ENCODE measurements at places on chromosomes 4 and X.

DNA sequence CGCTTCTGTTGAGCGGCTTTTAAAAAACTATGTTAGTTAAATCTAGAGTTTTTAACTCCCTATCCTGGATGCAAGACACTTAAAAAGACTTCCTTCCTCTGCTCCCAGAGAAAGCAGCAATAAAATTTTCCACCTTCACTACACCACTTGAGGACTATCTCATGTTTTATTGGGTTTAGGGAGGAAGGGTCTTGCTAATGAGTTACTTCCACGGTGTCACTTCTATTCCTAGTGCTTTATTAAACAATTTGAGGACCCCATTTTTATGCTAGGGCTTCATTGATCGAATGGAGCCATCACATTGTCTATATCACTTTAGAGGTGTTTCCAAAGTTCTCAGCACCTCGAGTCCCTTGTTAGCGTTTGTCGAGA is 3.7 kb upstream of the STIM2 start:
- DNase-seq: no peak

GRCh38 chr4:90580326-90580725 is 453.1 kb downstream of the CCSER1 start:
- DNase-seq: no peak

- DNase-seq: no peak
Observed at GRCh38 chrX:107547621-107548020, 80.7 kb upstream of the PRPS1 start.

DNA sequence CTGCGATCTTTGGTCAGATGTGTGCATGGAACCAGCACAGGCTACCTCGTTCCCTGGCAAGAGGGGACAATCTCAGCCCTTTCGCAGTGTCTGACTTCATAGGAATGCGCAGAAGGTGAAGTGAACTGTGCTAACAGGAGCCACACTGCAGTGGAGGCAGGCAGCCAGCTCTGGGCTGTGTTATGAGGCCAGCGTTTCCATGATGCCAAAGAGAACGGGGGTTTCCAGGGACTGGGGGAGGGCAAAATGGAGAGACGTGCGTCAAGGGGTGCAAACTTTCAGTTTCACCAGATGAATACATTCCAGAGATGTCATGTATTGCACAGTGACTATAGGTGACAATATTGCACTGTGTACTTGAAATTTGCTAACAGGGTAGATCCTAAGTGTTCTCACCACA is 30.4 kb downstream of the CLDN34 start:
- no peak for DNase-seq

- no peak for DNase-seq
Observed at GRCh38 chr4:8917868-8918783, 46.5 kb upstream of the HMX1 start.

- no peak for DNase-seq
Observed at GRCh38 chrX:110315551-110315950, 2.3 kb downstream of the AMMECR1 start.

GRCh38 chrX:102697494-102697893 is 14.8 kb upstream of the GPRASP2 start:
- DNase-seq: no peak

DNA sequence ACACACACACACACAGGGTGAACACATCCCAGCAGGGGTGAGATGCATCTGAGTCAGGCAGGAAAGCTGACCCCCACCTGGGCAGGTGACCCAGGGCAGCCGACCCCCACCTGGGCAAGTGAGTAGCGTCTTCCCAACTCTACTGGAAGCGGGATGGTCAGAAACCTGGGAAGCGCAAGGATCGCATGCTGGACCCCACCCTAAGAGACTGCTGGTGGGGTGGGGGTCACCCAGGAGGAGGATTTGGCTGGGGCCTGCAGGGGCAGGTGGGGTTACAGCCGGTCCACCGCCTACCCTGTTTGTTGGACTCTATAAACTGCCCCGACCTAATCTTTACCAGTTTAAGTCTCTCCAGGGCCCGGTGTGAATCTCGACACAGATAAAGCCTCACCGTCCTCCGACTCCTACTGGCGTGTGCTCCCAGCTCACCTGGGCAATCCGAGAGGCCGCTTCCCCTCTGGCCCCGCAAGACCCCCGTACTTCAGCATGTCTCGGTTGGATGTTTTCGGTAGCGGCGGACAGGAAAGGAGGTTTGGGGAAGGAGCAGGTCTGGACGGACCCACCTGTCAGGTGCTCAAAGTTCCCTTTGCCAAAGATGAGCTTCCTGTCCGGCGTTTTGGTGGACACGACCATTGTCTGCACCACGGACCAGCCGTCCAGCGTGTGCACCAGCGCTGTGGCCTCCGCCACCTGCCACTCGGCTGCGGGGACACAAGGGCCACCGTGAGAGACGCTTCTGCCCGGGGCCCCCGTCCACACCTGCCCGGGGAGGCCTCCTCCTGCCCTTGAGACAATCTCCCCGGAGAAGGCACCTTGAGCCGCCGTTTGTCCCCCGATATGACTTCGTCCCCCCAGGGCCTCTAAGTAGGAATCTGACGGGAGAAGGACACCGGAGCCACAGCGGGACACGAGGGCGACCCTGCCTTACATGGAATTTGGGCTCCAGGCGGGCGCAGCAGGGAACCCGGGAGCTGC is 2.0 kb downstream of the GTPBP6 start:
- DNase-seq: no peak

DNA sequence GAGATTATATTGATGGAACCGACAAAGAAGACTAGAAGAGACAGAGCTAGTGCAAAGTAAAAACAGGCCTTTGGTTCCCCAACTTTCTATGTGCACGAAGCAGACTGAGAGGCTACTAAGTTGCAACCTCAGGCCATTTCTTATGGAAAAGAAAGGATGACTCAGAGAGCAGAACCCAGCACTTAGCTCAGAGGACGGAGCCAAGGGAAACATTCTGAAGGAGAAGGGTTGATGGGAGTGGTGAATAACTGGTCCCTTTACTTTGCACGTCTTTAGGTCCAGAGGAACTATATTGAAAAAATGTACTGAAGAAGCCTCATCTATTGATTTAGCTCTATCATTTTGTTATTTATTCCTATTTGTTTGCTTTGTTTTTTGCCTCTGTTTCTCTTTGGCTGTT is 182.1 kb downstream of the CPE start:
- no peak for DNase-seq

- DNase-seq: no peak
Observed at GRCh38 chrX:20521222-20521621, 254.5 kb upstream of the RPS6KA3 start.

GRCh38 chr4:21827575-21827974 is 121.0 kb downstream of the KCNIP4 start:
- no peak for DNase-seq

DNA sequence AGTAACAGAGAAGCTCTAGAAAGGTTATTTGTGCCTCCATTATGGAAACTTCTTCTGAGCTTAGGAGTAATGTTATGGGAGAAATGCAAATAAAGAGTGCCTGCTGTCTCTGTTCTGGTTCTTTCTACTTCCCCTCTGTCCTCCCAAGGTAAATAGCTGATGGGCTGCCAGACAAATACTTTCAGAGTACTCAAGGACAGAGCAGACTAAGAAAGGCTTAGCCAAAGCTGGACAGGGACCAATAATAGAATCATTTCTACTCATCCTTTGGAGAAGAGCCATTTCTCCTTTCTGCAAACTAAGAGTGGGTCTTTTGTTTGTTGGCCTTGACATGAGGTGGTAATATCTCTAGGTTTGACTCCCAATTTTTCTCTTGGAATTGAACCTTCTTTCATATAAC is 136.1 kb downstream of the MID1IP1 start:
- DNase-seq: no peak

GRCh38 chr4:138052806-138053632 is 189.1 kb downstream of the SLC7A11 start:
- DNase-seq: no peak

DNA sequence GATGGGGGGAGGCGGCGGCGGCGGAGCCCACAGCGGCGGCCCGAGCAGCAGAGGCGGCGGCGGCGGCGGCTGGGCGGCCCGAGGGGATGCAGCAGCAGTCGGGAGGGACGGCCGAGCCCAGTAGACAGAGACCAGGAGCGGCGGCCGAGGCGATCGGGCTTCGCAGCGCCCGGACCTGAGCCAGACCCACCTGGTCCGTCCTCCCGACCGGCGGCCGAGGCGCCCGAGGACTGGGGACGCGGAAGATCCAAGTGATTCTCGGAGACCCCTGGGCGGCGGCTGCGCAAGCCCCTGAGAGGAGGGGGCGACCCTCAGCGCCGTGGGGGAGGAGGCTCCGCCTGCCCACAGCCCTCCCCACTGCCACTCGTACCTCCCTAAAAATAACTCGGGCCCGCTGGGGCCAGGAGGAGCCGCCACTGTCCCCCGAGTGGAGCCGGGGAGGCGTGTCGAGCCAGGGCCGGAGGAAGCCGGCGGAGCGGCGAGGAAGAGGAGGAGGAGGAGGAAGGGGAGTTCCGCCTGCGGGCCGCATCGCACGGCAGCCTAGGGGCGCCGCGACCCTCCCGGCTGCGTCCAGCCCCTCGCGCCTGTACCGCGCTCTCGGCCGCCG is 608 bp downstream of the RAPGEF2 start:
- DNase-seq: no peak

- DNase-seq: no peak
Observed at GRCh38 chr4:118396881-118397622, 44.2 kb upstream of the PRSS12 start.

GRCh38 chr4:80134936-80135701 is 62.1 kb upstream of the ANTXR2 start:
- no peak for DNase-seq

Data from esophagus squamous epithelium (tissue), 5 donors.